Fibroblast of skin of right quadriceps (primary cell): ENCODE measurements at places on chromosomes 6 and 20.

- no peak for DNase-seq
Measured at GRCh38 chr20:1676650-1677049, 19.1 kb upstream of the SIRPG start.

DNA sequence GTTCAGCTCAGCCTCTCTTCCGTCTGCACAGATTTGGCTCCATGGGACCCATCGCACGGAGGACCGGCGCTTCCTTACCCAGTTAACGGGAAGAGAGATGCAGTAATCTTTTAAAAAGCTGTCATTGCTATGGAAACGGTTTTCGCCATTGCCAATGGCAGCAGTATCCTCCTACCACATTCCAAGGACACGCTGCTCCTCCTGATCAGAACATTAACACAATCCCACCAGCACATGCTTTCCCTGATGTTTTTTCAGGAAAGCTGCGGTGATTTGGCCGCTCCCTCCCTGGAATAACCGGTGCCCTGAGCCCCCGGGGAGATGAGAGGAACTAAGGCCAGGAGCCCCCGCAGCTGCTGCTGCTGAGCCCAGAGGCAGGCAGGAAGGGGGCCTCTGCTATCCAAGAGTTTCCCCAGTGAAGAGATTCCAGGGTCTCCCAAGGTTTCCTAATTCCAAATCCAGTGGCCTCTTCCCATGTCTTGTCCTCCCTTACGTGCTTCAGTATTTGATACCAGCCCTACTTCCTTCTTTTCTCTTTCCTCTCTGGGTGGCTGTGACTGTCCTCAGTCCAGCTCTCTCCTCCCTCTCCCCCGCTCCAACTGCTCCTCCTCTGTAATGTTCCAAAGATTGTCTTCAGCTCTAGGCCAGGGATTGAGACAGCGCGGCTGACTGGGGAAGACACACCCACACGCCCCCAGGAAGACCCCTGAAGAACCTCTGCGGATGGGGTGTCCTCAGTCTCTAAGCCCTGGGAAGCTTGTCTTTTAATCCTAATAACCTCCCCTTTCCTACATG lies 2.6 kb downstream of the BNIP5 start:
- DNase-seq = no peak

GRCh38 chr20:31593221-31594001 lies 11.7 kb upstream of the ID1 start:
- peak; percentile 85 for DNase-seq

DNA sequence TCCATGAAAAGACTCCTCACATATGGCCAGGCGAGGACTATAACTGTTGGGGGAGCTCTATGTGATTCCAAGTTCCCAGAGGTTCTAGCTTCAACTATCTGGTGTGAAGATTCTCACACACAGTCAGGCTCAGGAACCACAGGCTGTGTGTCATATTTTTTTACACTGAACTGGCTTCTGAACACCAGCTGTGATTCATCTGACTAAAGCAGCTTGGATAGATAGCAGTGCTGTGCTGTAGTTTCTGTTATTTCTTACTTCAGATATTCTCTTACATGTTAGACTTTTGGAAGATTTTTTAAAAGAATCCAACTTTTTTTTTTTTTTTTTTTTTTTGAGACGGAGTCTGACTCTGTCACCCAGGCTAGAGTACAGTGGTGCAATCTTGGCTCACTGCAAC lies 140.7 kb upstream of the MCHR2 start:
- peak; percentile 45 for DNase-seq

GRCh38 chr6:77879527-77879926 lies 226.7 kb downstream of the MEI4 start:
- DNase-seq = no peak

GRCh38 chr6:136604928-136605510 lies 54.8 kb upstream of the MAP7 start:
- DNase-seq = no peak

DNA sequence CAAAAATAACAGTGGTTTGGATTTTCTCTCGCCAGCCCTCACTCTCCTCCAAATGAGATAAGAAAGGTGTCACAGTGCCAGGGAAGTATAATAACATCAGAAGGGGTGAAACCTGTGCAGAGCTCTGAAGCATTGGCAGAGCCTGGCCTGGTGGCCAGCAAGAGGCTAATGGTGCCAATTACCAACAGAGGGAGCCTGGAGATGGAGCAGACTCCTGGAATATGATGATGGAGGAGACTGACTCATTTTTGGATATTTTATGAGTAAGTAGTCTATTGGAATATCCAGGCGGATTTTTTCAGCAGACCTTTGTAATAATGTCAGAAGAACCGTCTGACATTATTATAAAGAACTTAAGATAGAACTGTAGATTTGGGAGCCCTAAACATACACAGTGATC lies 442.6 kb upstream of the MARCKS start:
- DNase-seq = peak; percentile 89

DNA sequence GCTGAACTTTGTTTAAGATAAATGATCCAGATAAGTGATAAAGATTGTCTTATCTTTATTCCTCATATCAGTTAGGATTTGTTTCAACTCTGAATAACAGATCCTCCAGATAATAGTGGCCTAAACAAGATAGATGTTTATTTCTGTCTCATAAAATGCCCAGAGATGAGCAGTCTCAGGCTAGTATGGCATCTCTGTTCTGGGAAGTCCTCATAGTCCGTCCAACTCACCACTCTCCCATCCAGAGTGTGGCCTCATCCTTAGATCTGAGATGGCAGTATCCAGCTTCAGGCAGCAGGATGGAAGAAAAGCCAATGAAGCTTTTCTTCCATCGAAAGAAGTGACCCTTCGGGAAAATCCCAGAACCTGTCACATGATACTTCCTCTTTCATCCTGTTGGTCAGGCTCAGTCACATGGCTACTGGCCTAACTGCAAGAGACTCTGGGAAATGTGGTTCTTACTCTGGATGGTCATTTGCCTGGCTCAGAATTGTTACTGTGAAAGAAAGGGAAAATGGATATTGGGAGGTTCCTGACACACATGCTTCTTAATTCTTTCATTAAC lies 29.4 kb upstream of the TAGAP start:
- DNase-seq = peak; percentile 42
